Stimulated activated CD4-positive, alpha-beta T cell treated with anti-CD3 and anti-CD28 coated beads, Interleukin-1b, Interleukin-23, amount 100 ng/mL, for 1 hour (primary cell): ENCODE measurements at places on chromosomes 16 and 17.
A peak's percentile ranks its signal among the peaks of the same experiment; 100 is the strongest.

DNA sequence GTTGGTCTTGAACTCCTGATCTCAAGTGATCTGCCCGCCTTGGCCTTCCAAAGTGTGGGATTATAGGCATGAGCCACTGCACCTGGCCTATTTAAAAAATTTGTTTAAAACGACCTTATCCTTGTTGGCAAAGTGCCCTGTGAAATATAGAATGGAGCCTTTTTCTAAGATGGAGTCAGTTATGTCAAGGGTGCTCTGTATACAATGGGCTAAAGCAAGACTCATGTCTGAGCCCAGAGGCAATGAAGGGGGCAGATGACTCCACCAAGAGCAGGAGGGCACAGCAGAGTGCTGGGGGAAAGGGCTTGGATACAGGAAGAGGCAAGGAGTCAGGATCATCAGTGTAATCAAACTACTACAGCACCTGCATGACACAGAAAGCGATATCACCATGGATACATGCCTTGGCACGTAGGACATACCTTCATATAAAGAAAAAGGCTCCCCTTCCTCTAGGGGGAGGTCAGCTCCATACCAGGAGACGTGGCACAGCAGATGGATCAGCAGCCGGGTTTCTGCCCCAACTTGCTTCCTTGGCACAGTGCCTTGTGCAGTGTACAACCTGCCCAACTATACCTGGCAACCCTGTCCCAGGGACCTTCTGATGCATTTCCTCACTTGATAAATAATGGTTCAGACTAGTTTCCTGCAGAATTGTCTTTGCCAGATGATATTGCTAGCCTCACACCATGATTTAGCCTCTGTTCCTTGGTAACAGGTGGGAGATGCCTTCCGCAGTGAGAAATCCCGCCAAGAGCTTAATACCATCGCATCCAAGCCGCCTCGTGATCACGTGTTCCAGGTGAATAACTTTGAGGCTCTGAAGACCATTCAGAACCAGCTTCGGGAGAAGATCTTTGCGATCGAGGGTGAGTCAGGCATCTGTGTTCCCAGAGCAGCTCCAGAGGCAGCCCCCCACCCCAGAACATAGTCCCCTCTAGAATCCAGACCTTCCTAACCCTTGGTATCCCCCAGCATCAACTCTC lies 15.3 kb downstream of the ITGAM start:
- no peak for DNase-seq

GRCh38 chr16:1771188-1771863 lies at the start of gene NME3:
TSS of gene NME3 (minus strand) at chr16:1771543. CDS start at chr16:1771534, 9 bp downstream.
- DNase-seq, result peak; percentile 36

GRCh38 chr17:33291248-33292200 lies 1.6 kb downstream of the ASIC2 start:
- no peak for DNase-seq

- DNase-seq, result no peak
These were observed 1483.0 kb downstream of the CDH8 start for GRCh38 chr16:60553090-60553757.

- no peak for DNase-seq
These were observed 678 bp upstream of the HOXB6 start for GRCh38 chr17:48605409-48605919.

GRCh38 chr17:78925662-78926555 lies 722 bp upstream of the TIMP2 start:
- no peak for DNase-seq

- DNase-seq, result no peak
These were observed 560 bp upstream of the P2RX1 start for GRCh38 chr17:3916825-3917224.

DNA sequence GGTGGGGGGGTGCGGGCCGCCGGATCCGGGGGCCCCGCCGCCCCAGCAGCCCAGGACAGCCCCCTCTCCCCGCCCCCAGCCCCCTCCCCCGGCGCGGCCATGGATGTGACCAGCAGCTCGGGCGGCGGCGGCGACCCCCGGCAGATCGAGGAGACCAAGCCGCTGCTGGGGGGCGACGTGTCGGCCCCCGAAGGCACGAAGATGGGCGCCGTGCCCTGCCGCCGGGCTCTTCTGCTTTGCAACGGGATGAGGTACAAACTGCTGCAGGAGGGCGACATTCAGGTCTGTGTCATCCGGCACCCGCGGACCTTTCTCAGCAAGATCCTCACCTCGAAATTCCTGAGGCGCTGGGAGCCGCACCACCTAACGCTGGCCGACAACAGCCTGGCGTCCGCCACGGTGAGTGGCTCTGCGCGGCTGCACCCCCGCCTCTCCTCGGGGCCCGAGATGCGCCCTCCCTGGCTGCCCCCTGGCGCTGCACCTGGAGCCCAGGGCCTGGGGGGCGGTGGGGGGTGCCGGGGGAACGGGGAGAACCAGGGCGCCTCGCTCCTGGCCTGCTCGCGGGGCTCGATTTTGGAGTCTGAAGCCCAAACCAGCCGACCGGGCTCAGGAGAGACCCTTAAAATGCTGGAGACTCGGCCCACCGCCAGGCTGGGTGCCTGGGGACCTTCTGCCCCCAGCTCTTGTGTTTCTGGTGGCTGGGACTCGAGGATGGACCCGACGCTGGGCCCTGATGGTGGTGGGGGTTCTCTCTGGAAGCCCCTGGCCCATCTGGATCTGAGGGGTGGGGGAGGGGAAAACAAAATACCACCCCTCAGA lies 744 bp downstream of the CMIP start:
- DNase-seq, result no peak
